ENCODE measurements at places on chromosomes 12 and 14.

DNA sequence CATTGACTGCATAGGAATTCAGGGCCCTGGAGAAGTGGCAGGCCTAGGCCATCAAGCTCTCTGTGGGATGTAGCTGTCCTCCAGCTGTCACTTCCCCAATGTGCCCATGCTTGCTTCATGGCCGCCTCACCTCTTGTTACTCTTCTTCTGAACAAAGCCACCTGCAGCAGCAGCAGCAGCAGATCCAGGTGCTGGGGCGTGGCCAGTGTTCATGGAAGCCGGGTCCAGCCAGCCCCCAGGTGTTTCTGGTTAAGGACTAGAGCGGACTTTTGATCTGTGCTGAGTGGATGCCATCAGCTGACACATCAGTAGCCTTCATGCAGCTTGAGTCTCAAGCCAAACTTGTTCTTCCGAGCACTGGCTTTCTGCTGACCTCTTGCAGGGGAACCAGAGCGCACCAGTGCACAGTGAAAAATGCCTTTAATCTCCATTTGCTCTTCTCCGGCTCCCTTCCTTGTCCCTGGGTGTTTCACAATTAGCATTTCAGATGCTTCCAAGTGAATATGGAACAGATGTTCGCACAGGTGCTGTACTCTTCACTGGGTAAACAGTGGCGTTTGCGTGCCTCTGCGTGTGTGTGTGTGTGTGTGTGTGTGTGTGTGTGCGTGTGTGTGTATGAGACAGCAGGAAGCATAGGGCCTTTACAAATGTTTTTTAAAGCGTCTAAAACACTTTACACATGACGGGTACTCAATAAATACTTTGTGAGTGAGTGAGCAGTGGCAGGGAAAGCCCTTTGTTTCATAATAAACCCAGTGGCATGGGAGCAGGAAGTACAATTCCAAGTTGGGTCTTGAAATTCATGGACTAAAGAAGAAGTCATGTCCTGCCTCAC is 20.1 kb downstream of the TPCN1 start:
- DNase-seq = no peak

GRCh38 chr12:45981075-45981837 is 9.1 kb downstream of the SCAF11 start:
- DNase-seq = no peak

DNA sequence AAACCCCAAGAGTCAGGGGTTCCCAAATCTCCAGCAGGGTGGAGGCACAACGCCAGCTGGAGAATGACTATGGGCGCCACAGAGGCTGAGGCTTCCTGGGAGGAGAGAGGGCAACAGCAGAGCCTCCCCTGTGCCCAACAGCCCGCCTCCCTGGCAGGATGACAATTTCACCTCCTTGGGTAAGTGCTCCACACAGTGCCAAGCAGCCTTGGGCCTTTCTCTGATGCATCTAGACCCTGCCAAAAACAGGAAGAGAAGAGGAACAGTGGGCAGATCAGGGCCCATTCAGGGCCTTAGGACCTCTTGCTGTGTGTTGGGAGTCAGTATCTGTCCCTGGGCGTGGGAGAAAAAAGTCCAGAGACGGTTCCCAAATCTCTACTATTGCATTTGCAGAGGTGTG is 5.0 kb upstream of the OR10P1 start:
- DNase-seq = no peak

DNA sequence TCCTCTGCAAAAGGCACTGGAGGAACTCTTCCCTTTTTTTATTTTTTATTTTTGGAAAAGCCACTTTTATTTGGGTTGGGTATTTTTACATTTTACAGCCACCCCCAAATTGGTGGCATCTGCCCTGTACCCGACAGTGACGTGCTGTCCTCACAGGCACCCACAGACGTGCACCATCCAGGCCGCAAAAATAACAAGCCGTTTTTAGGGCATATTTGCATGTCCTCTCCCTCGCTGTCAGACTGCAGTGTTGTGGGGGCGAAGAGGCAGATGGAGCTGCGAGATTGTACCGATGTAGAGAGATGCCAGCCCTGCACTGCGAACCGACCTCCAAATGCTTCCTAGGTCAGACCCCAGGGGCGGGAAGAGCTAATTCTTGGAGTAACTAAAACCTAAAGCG is 12.2 kb downstream of the JDP2 start:
- DNase-seq = no peak

DNA sequence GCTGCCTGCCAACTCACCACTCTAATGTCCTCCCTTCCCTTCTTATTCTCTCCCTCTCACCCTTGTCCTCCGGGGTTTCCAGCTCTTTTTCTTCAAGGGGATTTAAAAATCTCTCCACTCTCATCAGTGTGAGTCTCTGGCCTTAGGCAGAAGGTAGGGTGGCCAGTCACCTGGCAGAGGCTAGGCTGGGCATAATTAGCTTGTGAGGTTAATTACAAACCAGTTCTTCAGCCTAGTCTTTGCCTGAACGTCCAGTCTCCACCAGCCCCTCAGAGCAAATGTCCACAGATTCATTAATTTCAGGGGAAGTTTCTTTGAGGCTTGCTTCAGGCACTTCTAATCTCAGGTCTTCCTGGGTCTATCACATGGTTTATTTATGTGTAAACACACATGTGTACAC is 6.7 kb downstream of the KRT7 start:
- DNase-seq = no peak

DNA sequence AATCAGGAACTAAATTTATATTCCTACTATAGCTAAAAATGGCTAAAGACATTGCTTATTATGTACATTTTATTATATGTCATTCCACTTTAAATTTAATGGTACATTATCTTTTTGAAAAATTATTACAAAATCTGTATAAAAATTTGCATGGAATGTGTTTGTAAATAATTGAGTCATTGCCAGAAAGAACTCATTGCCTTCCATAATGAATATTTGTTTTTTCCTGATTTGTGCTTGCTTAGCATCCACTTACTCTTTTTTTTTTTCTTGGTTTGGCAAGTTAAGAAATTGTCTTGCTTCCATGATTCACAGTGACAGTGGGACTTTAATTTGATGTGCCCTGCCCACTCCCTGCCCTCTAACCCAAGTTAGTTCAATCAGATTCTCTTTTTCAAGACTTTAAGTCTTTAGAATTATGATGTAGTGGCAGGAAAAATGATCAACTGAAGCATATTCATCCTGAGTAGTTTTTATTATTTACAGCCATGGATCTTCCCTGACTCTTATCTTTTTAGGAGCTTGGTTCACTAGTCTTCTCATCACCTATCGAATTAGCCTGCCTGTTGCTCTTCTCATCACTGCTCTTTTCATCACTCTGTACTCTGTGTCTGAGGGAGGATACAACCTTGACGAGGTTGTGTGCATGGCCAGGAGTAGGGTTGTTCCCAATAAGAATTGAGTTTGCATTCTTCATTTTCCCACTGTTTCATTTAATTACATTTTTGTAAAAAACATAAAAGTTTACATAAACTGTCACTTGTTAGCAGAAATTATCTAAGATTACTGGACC is 442.0 kb downstream of the BTG1 start:
- DNase-seq = no peak

DNA sequence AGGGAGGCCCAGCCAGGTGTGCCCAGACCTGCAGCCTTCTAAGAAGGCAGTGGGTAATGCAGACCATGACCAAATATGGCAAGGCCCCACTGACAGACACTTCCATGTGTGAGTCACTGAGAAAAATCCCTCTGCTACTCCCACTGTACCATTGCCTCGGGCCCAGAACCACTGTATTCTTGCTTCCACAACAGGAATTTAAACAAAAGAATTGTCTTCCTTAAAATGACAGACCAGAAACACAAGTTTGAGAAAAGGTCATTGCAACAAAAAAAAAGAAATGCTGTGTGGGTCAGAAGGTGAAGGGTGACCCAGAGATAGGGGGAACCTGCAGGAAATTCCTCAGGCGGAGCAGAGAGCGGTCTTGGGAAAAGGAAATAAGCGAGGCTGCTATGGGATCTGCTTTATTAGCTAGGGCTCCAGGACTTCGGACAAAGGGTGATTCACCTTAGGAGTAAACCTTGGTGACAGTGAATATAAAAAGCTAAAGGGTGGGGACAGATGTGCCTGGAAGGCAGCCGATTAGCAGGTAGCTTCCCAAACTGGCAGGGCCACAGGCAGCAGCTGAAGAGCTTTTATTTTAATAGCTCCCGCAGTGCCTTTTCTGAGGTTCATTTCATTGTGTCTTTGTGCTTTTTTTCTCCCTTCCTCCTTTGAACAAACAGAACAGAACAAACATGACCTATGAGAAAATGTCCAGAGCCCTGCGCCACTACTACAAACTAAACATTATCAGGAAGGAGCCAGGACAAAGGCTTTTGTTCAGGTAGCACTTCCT is 185.3 kb upstream of the BCL2L14 start:
- no peak for DNase-seq

- DNase-seq = no peak
Measured at GRCh38 chr12:45263587-45263986, 47.7 kb downstream of the ANO6 start.

Measured in GM19239 (cell line).